ENCODE measurements at places on chromosomes 4 and X. TPM values are rescaled to one million over a fixed set of nuclear protein-coding genes. Genes with fewer than 3 reads are reported as not detected.

The PNMA3 gene
- total RNA-seq: 0.13 TPM

The SSX2B gene
- total RNA-seq: not detected

The CYLC1 gene
- not detected for total RNA-seq

The KLKB1 gene
- not detected for total RNA-seq

The FGFBP1 gene
- total RNA-seq: 3.7 TPM

The GATA1 gene
- not detected for total RNA-seq

The MAGEB17 gene
- total RNA-seq: not detected

The CT47A7 gene
- total RNA-seq: not detected

The GAGE1 gene
- total RNA-seq: not detected

The SOWAHD gene
- total RNA-seq: 0.20 TPM

Measured in A549 treated with RU486 at 1 μM for 4 hours (cell line).